NCI-H1105 (cell line): ENCODE measurements at places on chromosomes 5 and 9.

- no peak for DNase-seq
Observed at GRCh38 chr9:31573561-31573960, 810.9 kb upstream of the ACO1 start.

- peak; percentile 33 for DNase-seq
Observed at GRCh38 chr5:177403792-177404640, 3.6 kb upstream of the PFN3 start.

GRCh38 chr5:126188804-126189203 lies 234.4 kb upstream of the GRAMD2B start:
- DNase-seq = no peak

DNA sequence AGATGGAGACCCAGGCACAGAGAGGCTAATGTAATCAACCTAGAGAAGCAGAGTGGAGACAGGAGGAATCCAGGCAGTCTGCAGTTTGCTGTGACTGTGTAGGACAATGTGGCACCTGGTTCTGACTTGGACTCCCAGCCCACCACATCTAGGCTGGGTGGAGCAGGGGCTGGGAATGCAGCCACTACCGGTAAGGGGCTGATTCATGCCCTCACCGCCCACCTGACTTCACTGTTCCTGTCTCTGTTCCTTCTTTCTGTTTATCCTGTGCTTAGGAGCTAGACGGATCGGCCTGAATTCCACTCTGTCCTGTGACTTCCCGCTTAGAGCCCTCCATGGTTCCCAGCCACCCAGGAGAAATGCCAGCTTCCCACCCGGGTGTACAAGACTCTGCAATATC lies 2.6 kb downstream of the PDLIM4 start:
- no peak for DNase-seq

DNA sequence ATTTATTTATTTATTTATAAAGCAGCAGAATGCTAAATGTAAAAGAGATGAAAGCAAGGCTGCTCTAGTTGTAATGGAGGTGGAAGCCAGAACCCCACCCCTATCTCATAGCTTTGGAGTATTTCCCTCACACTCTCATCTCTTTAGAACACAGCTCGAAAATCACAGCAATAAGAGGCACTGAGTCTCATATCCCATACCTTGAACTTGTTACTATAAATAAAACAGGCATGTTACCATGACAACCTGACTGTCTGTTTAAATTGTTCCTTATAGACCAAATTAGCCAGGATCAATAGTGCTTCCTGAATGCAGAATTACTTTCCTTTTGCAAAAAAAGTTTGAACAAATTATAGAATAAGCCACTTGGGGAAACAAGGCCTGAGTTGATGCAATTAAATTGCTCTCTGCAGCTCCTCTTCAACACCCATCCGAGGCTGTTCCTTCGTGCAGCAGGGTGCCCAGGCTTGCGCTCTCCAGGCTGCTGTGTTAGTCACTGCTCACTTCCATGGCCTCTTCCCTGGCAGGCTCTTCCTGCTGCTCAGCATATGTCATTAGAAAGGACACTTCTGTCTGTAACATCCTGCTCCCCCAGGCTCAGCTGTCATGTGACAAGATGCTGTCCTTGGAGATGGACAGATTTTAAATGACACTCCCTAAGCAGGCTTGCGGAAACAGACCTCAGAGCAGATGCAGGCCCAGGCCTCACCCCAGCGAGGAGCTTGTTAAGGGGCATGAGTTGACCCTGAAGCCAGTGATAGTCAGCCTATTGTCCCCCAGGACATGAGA lies 120.2 kb downstream of the CARTPT start:
- DNase-seq = no peak

DNA sequence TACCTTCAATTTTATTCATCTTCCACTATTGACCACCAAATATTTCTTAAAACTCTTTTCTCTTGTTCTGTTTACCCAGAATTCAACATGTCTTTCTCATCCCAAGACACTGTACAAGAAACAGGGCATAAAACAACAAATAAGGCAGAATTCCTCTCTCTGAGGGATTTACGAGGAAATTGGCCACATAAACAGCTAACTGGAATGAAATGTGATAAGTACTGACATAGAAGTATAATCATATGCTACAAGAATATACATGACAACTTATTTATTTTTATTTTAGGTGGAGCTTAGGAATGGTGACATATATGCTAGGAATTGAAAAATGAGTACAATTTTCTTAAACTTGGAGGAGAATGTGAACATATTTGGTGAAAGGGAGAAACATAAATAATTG lies 48.8 kb upstream of the FBN2 start:
- no peak for DNase-seq

- DNase-seq = no peak
Observed at GRCh38 chr5:126519637-126520592, 75.1 kb downstream of the ALDH7A1 start.

DNA sequence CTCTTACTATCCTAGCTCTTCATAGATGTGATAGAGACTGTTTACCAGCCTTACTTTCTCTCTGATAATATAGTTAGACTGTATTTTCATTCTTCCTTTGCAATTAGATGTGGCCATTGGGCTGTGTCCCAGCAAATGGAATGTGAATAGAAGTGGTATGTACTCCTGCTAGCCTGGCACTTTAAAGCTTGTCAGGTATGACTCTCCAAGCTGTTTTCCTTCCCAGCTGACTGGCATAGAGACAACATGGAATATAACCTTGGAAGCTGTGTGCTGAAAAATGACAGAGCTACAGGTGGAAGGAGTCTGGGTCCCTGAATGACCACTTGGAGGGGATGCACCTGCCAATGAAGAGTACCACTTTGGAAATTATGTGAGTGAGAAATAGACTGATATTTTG lies 116.2 kb downstream of the DIRAS2 start:
- no peak for DNase-seq

DNA sequence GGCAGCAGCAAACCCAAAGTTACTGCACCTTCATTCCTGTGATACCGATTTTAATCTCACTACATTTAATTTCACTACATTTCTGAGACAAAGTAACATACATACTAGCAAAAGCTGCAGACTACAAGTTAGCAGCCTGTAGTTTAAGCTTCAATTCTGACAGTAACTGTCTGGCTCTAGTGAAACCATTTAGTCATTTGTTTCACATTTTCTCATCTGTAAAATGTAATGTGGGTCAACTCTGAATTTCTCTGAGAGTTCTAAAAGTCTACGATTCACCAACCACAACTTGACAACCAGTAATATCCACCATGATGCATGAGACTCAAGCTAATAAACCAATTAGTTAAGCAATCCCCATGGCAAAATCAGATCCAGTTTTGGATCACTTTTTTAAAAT lies 408.9 kb downstream of the PDE4D start:
- no peak for DNase-seq

- DNase-seq = no peak
Observed at GRCh38 chr9:106716820-106717219, 146.1 kb upstream of the ZNF462 start.

GRCh38 chr5:103951776-103952175 lies 389.2 kb upstream of the NUDT12 start:
- no peak for DNase-seq

GRCh38 chr9:84271531-84271900 lies 69.0 kb downstream of the SLC28A3 start:
- DNase-seq = no peak

DNA sequence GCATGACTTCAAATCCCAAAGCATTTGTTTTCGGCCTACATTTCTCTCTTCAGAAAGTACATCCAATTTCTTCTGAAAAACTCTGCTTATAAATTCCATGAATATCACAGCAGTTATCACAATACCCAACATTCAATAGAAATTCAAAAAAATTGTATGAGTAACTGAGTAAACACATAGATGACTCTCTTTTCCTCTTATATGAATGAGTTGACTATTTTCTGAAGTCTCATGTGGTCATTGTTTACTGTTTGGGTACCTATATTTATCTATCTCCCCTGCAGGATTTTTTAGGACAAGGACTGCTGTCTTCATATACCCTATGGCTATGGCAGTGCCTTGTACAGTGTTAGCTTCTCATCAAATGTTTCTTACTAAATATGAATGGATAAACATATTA lies 157.1 kb downstream of the HTR1A start:
- DNase-seq = no peak

DNA sequence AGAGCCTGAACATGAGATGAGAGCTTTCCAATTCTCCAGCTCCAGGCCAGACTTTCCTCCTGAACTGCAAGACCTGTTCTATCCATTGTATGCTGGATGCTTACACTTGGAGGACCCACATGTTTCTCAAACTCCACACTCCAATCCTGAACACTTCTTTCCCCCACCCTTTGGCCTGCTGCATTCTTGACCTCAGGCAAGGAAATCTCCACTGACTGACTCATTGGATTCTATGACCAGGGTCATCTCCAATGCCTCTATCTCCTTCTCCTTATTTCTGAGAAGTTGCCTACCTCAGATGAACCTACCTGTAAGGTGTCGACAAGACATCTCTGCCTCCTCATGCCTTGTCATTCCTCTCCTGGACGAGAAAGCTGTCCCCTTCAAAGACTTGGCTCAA lies 153.6 kb downstream of the CRB2 start:
- no peak for DNase-seq

DNA sequence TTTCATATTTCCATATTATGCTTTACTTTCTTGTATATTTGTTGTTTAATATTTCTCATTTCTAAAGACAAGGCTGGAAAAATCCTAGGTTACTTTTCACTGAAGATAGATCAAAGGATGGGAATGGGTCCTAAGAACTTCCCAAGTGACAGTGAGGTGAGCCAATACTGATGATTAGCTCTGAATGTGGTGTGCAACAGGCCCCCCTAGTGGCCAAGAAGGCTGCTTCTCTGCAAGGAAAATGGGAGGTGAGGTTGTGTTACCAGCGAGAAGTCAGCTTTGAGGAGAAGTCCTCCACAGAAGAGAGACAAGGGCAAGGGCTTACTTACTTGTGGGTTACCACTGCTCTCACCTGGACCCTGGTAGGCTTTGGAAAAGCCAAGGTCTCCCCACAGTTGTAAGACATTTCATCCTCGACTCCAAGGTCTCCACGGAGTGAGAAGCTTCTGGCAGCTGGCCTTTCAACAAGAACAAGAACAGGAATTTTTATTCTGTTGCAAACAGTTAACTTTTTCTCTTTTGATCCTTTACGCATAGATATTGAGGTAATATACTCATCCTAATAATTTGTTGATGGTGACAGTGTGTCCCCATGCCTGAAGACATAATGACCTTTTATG lies 69.9 kb downstream of the MAMDC2 start:
- peak; percentile 14 for DNase-seq

- DNase-seq = no peak
Observed at GRCh38 chr5:102651466-102651865, 103.6 kb upstream of the PAM start.

DNA sequence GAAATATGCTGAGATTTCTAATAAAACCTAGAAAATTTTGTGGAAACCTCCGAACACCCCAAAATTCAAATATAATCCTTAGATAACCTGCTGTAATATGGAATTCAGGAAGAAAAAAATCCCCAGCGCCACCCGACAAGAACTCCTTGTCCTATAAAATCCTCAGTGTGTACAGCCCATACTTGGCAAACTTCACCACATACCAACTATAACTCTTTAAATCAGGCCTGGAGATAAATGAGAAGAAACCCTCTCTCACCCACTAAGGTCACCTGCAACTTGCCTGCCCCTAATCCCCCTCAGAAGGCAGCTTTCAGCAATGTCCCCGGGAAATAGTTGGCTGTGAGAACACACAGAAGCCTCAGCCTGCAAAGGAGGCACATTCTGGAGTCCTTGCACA lies 90.5 kb downstream of the SH3TC2 start:
- no peak for DNase-seq

DNA sequence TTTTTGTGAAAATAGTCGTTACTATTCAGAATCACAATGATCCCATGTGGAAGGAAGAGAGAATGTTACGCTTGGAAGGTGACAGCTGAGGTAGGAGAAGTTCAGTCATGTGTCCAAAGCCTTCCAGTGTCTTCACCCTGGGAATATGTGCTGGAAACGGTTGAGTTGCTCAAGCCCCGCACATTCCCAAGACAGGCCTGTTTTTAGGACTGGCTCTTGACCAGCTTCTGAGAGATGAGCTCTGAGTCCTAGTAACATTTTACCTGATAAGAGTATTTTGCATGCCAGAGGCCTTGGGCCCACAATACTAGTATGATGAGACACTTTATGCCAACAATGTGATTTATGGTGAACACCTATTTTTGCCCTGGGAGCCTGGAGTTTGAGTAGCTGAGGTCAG lies 101.7 kb downstream of the LMNB1 start:
- DNase-seq = no peak

- DNase-seq = no peak
Observed at GRCh38 chr5:6788439-6788838, 75.2 kb downstream of the TENT4A start.

- DNase-seq = no peak
Observed at GRCh38 chr5:143311428-143311827, 92.1 kb downstream of the NR3C1 start.

GRCh38 chr5:34694685-34695084 lies 38.6 kb downstream of the RAI14 start:
- DNase-seq = no peak

DNA sequence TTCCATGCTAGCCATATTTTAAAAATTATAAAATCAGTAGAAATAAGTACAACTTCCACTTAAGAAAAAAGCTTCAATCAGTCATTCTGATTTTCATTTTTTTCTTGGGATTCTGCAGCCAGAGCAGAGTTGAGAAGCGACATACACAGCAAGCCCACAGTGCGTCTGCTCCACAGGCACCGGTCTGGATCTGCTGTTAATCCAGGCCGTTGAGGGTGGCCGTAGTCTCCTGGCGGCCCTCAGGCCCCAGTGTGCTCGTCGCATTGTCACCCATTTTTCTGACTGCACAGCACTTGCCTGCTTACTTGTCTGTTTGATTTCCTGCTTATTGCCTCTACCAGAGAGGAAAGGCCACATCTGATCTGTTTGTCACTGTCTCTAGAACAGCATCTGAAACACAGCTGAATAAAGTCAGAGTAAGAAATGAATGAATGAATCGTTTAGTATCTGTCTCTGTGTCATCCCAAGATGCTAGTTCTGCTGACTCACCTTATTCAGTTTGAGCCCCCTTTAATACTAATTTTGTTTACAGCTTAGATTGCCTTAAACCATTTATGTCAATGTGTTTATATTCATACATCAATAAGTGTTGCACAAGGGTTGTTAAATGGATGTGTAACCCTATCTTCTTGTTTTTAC lies 11.6 kb upstream of the ASPN start:
- DNase-seq = no peak

DNA sequence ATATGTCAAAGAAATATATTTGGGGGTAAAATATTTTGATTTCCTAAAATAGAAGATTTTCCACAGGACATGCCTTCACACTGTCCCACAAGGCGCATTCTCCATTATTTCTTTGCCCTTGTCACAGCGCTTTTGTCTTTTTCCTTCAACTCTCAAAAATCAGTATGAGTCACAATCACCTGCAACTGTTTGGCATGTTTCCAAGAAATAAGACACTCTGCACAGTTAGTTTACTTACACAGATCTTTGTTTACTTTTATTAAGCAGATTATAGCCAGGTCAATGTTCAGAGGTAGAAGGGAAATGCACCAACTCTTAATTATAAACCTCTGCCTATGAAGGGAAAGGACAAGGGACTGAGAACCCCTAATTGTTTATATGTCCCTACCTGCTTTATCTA lies 9.5 kb downstream of the CEMIP2 start:
- DNase-seq = peak; percentile 80

DNA sequence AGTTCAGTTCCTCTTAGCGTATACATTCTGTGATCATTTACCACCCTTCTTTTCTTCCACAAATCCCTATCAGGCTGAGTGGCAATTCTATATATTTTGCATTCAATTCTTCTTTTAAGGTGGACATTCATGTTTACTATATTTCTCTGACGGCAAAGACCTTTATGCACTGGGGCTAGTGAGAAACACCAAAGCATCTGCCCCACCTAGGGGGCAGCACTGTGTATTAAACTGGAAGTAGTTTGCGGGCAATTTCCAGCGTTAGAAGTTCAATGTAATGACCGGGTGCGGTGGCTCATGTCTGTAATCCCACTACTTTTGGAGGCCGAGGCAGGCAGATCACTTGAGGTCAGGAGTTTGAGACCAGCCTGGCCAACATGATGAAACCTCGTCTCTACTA lies 27.9 kb upstream of the FBXL7 start:
- no peak for DNase-seq
